SK-MEL-5 (cell line): ENCODE measurements at places on chromosomes 3 and 15. TPM values are rescaled to one million over a fixed set of nuclear protein-coding genes. Genes with fewer than 3 reads are reported as not detected.
A peak's percentile ranks its signal among the peaks of the same experiment; 100 is the strongest.

DNA sequence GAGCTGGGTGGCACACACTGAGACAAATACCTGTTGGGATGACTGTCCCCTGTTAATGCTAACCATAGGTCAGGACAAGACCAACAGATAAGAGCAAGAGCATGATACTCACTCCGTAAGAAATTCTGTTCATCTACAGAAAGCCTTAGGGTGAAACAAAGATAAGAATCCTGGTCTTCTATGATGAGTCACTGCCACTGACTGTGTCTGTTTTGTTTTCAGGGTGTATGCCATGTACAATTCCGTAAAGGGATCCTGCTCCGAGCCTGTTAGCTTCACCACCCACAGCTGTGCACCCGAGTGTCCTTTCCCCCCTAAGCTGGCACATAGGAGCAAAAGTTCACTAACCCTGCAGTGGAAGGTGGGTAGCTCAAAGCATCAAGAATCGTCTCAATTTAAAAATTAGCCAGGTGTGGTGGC, 141.1 kb downstream of the GHSR start:
- no peak for DNase-seq

DNA sequence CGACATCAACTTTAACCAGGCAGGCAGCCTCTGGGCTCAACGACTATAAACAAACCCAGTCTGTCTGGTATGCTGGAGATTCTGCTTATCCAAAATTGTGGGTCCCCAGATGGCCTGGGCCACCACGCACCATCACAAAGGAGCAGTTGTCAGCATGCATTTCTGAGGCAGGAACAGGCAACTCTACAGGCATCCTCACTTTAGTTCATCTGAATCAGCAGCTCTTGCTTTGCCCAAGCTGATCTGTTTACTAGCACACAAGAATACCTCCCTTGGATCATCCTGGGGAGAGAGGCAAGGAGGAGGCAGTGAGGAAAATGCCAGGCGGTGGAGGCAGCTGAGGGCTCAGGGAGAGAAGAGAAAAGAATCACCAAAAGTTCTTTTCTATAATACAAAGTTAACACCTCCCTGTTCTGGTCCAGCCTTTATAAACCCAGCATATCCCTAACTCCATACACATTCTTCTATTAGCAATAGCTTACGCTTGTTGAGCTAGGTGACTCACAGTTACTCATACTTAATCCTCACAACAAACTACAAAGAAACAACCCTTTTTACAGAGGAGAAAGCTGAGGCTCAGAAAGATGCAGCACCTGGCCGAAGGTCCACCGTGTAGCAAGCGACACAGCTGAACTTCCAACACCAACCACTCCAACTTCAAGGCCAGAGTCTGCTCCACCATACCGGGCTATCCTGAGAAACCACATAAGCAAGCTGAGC, 33.6 kb downstream of the ZDHHC3 start:
- DNase-seq = no peak

DNA sequence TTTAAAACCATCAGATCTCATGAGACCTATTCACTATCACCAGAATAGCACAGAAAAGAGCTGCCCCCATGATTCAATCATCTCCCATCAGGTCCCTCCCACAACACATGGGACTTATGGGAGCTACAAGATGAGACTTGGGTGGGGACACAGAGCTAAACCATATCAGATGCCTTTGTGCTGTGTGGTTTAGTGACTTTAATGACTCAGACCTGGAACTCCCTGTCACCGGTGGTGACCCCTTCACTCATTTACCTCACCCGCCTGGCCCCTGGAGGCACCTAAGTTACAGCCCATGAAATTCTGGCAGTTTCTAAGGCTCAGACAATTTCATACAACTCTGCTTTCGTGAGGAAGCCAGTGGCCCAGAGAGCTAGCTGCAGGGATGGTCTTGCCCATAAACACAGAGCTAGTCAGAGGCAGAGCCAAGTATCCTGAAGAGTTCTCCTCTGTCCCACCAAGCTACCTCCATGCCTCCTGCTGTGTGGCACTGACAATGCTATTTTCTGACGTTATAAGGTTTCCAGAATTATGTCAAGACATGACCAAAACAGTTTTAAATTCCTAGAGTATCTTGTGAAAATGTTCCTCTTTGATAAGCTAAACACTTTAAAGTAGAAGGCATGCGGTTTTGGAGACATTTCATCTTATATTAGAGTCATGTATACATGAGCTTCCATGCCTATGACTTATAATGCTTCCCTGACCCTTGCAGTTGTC, 231.1 kb upstream of the IL12A start:
- no peak for DNase-seq

- peak; percentile 15 for DNase-seq
Observed at GRCh38 chr3:101861212-101861788, 12.0 kb downstream of the NFKBIZ start.

GRCh38 chr3:10495003-10495402, 10.4 kb downstream of the ATP2B2 start:
- peak; percentile 32 for DNase-seq

DNA sequence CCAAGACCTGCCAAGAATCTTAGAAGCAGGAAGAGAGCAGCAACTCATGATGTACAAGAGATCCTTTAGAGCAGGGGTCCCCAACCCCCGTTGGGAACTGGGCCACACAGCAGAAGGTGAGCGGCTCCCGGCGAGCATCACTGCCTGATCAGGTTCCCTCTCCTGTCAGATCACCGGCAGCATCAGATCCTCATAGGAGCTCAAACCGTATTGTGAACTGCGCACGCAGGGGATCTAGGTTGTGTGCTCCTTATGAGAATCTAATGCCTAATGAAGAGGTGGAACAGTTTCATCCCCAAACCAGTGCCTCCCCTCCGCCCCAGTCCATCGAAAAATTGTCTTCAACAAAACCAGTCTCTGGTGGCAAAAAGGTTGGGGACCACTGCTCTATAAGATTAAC, 13.8 kb downstream of the SLC41A3 start:
- DNase-seq = no peak

DNA sequence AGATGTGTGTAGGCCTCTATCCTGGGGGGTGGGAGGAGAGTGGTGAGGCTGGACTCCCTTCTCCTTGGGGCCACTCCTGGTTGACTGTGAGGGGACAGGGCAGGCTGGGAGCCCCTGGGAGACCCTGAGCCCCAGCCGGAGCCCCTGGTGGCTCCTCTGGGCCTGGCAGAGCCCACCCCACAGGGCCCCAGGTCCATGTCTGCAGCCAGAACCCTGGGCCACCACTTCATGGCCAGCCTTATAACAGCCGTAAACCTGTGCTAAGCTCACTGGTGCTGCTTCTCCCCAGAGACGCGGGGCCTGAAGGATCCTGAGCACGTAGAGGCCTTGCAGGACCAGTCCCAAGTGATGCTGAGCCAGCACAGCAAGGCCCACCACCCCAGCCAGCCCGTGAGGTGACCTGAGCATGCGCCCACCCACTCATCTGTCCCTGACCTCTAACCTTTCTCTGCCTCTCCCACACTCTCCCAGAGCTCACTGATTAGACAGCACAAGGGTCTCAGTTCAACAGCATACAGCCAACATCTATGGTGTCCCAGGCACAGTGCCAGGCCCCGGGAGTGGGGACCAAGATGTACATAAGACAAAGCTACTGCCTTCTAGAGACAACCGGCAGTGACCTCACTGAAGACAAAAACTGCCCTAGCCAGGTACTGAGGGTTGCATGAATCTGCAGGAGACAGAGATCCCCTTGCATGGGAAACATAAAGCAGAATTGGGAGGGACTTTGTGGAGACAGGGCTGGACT, 3.5 kb downstream of the NR2E3 start:
- DNase-seq = no peak

The TRAIP gene
- 6.1 TPM in 2 replicates for total RNA-seq

DNA sequence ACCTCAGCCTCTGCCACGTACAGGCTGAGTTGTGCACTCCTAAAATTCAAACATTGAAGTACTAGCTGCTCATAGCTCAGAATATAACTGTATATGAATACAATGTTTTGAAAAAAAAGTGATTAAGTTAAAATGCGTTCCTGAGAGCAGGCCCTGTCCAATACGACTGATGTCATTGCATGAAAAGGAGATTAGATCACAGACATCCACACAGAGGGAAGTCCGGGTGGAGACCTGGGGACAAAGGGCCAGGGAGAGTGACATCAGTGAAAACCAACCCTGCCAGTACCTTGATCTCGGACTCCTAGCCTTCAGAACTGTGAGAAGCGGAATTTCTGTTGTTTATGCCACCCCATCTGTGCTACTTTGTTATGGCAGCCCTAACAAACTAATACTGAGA, 311.4 kb upstream of the NR2F2 start:
- no peak for DNase-seq

DNA sequence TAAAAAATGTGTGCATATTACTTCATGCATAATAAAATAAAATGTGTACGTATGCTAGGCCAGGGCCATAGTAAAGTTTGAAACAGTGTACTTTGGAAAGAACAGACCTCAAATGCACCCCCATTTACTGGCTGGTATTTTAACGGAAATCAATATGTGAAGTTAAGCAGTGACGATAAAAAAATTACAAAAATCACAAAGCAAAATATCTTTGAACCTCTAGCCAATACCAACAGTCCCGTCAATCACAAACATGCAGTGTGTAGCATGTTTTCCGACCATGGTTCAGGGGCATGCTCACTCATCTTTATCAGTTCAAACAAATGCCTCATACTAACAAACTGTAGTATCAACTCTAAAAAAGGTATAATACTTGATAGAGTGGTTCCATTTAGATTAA, 121.1 kb downstream of the TJP1 start:
- DNase-seq = no peak

The CEMIP gene
- total RNA-seq = 6.3 and 7.0 TPM in 2 replicates

GRCh38 chr15:66089049-66089448, 164.5 kb downstream of the MEGF11 start:
- no peak for DNase-seq

GRCh38 chr15:51090753-51091152, 4.0 kb downstream of the TNFAIP8L3 start:
- DNase-seq = no peak

GRCh38 chr3:16028604-16029003, 145.9 kb upstream of the GALNT15 start:
- no peak for DNase-seq

The CACNA2D3 gene
- not detected in 2 replicates for total RNA-seq

DNA sequence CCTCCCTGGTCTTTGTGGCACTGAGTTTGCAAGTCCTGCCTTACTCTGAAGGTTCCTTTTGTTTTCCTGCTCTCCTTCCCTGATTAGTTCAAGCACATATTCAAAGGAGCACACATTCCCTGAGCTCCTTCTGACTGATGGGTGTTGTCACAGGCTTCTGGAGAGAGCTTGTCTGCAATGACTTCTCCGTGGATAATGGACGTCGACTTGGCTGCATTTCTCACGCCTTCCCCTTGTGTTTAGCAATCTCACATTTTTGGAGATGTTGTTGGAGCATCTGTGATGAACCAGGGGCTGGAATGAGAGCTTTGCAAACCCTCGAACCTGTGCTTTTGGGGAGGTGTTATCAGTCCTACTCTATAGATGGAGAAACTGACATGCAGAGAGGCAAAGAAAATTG, 375.4 kb upstream of the PROK2 start:
- no peak for DNase-seq

The RARRES1 gene
- total RNA-seq = 0.58 TPM in 1 of 2 replicates, not detected in the other

GRCh38 chr3:39327053-39327745, 2.3 kb upstream of the CCR8 start:
- DNase-seq = no peak

DNA sequence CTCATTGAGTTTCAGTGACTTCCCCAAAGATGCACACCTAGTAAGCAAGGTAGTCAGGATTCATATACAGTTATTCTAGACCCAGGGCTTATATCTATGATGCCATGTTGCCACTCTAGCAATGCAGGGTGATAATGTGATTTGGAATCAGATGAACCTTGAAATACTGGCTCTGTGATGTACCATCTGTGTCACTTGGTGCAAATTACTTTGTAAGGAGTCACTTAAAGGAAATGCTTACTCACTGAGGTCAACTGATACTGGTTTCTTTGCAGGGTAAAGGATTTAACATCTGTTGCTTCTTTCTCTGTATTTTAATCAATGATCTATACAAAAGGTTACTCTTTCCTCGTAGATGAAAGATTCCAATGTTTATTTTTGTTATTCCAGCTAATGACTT, 10.8 kb downstream of the ASB14 start:
- DNase-seq = no peak

DNA sequence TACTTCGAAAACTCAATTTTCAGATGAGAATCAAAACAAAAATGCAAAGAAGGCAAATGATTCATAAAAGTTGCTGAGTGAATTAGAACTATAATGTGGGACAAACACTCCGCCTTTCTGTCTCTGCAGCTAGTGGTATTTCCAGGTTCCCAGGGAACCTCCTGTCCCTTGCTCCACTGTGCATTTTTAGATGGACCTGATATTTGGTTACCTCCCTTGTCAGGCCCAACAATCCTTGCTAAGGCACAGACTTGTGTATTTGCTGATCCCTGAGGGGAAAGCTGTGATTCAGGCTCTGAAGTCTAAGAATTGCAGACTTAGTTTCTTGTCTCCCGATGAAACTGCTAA, 162.7 kb downstream of the LPP start:
- DNase-seq = no peak

GRCh38 chr3:20022954-20023622, 11.0 kb upstream of the PP2D1 start:
- DNase-seq = no peak

DNA sequence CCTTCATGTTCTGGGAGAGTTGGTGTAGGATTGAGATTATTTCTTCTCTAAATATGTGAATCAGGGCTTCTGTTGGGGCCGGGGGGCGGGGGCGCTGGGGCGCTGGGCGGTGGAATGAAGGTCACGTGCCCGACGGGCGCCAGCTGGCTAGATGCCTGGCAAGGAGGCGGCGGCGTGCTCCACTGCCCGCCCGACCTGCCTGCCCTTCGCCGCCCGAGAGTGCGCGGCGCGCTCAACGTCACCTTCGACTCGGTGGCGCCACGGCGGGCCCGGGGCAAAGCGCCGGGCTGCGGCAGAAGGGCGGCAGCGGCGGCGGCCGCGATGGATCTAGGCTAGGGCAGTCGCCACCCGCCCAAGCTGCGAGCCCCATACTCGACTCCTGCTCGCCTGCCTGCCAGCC, 47.0 kb upstream of the LHFPL4 start:
- DNase-seq = no peak

DNA sequence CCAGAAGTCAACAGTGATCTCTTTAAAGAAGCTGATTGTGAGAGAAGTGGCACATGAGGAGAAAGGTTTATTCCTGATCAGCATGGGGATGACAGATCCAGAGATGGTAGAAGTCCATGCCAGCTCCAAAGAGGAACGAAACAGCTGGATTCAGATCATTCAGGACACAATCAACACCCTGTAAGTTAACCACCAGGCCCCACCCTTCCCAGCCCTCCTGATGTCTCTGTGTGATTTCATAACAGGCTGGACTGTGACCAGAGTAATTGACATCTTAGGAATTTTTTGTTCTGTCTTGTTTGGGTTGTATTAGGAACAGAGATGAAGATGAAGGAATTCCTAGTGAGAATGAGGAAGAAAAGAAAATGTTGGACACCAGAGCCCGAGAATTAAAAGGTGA, 67.7 kb downstream of the KLHL25 start:
- no peak for DNase-seq

GRCh38 chr15:81146466-81146865, 12.4 kb downstream of the CFAP161 start:
- no peak for DNase-seq

DNA sequence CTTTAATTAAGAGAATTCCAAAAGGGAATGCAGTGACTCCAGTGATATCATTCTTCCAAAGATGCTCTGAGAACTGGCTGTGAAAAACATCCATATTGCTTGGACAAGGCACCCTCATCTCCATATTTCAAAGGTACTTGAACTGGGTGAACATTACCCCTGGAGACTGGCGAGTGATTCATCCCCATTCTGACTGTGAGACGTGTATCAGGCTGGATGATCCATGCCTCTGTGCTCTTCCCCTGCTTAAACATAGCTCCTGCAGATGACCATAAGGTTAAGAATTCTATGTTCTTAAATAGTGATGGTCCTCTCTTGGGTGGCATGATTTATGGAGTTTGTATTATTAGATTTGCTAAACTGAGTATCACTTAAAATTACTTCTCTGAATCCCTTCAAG, 137.8 kb downstream of the GABRB3 start:
- DNase-seq = no peak
